ENCODE measurements at places on chromosomes 12 and 14.

GRCh38 chr14:78016532-78016931 is 153.6 kb upstream of the NRXN3 start:
- no peaks in the 10 kb centered on the region for H3K4me1 ChIP-seq
- no peaks in the 10 kb centered on the region for H3K27me3 ChIP-seq
- no peaks in the 10 kb centered on the region for H3K36me3 ChIP-seq
- H3K27ac ChIP-seq, result no peak overlapping the region

DNA sequence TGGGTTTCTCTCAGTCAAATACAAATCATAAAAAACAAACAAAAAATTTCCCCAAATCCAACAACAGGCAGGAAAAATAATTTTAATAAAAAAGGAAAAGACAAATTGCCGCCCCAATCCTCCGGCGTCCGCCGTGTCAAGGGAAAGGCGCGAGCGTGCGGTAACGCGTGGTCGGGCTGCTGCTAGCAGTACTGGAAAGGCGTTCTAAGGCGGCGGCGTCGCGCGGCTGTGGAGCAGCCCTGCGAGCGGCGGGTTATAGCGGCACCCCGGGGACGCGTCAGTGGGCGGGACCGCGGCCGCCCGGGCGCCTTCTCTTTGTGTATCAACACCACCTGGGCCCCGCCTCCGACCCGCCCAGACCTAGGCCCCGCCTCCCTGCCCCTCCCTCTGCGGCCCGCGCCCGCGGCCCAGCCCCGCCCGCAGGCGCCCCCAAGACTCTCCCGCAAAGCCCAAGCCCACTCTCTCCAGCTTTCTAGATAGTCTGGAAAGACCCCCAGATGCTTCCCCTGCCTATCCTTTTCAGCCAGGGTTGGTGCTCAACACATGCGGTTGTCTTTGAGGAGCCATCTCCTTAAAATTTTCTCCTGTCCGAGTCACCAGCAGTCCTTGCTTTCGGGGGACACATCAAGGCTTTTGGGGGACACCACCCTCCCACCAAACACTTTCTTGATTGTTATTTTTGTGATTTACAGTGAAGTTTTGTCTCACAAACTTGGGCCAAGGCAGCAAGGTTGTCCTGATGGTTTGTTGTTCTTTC is at the start of gene SLC38A2:
Gene SLC38A2 (minus strand): TSS at position 230 of the 757 bp plus-strand sequence. CDS start 1,480 bp downstream, outside the sequence.
- peaks cover 31% of the 10 kb centered on the region for H3K36me3 ChIP-seq
- DNase-seq, result peak; percentile 98
- peaks cover 22% of the 10 kb centered on the region for H3K4me1 ChIP-seq
- H3K27ac ChIP-seq, result peak within 1 kb of the TSS; percentile 96
- no peaks in the 10 kb centered on the region for H3K27me3 ChIP-seq

GRCh38 chr14:29749829-29750228 is 177.8 kb downstream of the PRKD1 start:
- no peak overlapping the region for H3K4me3 ChIP-seq
- no peaks in the 10 kb centered on the region for H3K36me3 ChIP-seq
- H3K27me3 ChIP-seq, result no peaks in the 10 kb centered on the region
- no peaks in the 10 kb centered on the region for H3K4me1 ChIP-seq

DNA sequence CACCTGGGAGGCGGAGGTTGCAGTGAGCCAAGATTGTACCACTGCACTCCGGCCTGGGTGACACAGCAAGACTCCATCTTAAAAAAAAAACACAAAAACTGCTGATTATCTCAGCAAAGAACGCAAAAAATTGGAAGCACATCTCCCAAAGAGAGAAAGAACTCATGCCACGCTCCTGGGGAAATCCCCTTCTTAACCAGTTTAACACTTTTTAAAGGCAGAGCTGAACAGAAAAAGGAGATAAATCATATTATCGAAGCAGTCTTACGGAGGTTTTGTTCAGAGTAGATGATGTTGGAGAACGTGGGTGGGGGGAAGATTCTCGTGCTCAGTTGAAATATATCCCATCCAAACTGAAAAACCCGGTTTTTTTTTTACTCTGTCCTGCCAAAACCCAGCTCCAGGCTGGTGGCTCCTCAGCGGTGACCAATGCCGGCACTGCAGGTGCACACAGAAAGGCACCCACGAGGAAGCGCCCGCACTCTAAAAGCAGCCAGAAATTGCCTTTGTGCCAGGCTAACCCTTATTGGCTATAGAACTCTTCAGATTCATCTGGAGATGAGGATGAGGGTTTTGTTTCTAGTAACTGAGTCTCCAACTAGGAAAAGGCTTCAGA is 100.2 kb upstream of the PARP11 start:
- H3K36me3 ChIP-seq, result no peaks in the 10 kb centered on the region
- no peak for DNase-seq
- H3K27me3 ChIP-seq, result no peaks in the 10 kb centered on the region
- no peak overlapping the region for H3K4me3 ChIP-seq
- H3K27ac ChIP-seq, result no peak overlapping the region

- no peaks in the 10 kb centered on the region for H3K4me1 ChIP-seq
- no peak overlapping the region for H3K27ac ChIP-seq
- DNase-seq, result no peak
- H3K36me3 ChIP-seq, result no peaks in the 10 kb centered on the region
- no peaks in the 10 kb centered on the region for H3K27me3 ChIP-seq
These were observed 446.9 kb downstream of the MED13L start for GRCh38 chr12:115830633-115831032.

GRCh38 chr12:51059086-51059485 is 11.0 kb downstream of the LETMD1 start:
- no peak for DNase-seq
- H3K4me1 ChIP-seq, result no peaks in the 10 kb centered on the region
- no peaks in the 10 kb centered on the region for H3K27me3 ChIP-seq
- H3K36me3 ChIP-seq, result peaks cover 49% of the 10 kb centered on the region

GRCh38 chr14:22397221-22397737 is 191.7 kb downstream of the DAD1 start:
- no peaks in the 10 kb centered on the region for H3K27me3 ChIP-seq
- H3K36me3 ChIP-seq, result no peaks in the 10 kb centered on the region
- H3K27ac ChIP-seq, result no peak overlapping the region

GRCh38 chr12:24352363-24352762 is 402.9 kb upstream of the SOX5 start:
- H3K27me3 ChIP-seq, result no peaks in the 10 kb centered on the region
- H3K36me3 ChIP-seq, result no peaks in the 10 kb centered on the region
- DNase-seq, result no peak
- H3K4me1 ChIP-seq, result no peaks in the 10 kb centered on the region
- no peak overlapping the region for H3K4me3 ChIP-seq
- no peak overlapping the region for H3K27ac ChIP-seq

DNA sequence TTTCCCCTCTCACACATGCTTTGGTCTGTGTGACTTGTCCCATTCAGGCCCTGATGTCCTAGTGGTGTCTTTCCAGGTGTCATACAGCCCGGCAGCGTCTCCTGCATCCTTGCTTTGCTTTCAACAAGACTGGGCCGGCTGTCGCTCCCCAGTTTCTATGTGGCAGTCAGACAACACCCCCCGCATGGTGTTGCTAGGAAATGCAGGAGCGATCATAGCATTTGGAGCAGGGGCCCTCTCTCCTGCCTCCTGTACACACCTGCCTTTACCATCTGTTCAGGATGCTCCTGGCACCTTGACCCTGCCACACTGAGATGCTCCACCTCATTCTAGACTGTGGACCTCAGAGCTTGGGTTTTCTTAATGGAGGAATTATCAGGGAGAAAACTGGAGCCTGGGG is 29.5 kb downstream of the CACNA1C start:
- no peak overlapping the region for H3K4me3 ChIP-seq
- no peaks in the 10 kb centered on the region for H3K27me3 ChIP-seq
- H3K27ac ChIP-seq, result no peak overlapping the region
- no peak for DNase-seq

GRCh38 chr12:56377310-56377988 is 14.8 kb upstream of the APOF start:
- H3K36me3 ChIP-seq, result no peaks in the 10 kb centered on the region
- no peak overlapping the region for H3K27ac ChIP-seq
- no peaks in the 10 kb centered on the region for H3K27me3 ChIP-seq
- H3K4me3 ChIP-seq, result no peak overlapping the region
- no peaks in the 10 kb centered on the region for H3K4me1 ChIP-seq
